ENCODE measurements at places on chromosomes 7 and 10.
A peak's percentile ranks its signal among the peaks of the same experiment; 100 is the strongest.

- DNase-seq = peak; percentile 82
Observed at GRCh38 chr10:124693801-124694416, 50.3 kb downstream of the FAM53B start.

DNA sequence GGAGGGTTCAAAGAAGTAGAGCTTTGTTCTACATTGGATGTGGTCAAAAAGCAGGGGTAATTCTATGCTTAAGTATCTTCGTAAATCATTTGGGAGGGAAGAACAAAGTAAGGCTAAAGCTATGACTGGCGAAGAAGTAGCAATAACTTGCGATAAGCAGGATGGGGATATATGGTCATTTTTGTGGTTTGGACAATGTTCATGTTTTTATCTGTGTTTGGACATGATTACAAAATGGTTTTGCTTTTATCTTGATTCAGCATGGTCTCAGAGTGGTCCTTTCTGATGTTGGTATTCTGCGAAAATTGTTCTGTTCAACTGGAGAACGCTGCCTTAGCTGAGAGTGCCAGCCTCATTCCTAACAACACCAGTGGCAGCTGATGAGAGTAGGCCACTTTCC, 208.8 kb downstream of the SEMA3A start:
- no peak for DNase-seq

GRCh38 chr7:40095695-40096327, 38.6 kb downstream of the MPLKIP start:
- no peak for DNase-seq

DNA sequence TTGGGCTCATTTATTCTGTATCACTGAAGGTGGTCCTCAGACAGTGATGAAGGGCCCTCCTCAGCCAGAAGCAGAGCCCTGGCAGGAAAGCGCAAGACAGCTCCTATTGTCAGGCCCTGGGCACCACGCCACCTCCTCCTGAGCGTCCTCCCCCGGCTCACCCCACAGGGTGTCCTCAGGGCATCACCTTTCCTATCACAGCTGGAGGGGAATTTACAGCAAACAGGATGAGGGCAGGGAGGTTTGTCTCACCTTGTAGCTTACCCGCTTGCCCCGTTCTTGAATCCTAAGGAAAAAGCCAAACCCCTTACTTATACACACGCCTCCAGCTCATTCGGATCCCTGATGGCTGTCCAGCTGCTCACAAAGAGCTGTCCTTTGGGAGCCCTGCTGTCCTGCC, 50.2 kb upstream of the LANCL2 start:
- no peak for DNase-seq

DNA sequence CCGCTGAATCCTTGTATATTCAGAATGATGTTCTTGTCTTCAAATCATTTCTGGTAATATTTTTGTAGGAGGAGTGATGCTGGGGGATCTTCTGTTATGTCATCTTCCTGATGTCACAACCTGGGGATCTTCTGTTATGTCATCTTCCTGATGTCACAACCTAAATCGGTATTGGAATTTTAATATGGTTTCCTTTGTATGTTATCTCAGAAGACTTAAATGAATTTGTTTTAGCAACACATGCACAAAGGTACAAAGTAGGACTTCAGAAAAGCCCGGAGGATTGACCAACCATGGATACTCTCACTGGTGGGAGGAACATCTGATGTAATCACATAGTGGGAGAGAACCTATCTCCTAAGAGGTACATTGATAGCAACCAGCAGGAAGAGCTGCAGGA, 9.1 kb upstream of the AOAH start:
- no peak for DNase-seq

DNA sequence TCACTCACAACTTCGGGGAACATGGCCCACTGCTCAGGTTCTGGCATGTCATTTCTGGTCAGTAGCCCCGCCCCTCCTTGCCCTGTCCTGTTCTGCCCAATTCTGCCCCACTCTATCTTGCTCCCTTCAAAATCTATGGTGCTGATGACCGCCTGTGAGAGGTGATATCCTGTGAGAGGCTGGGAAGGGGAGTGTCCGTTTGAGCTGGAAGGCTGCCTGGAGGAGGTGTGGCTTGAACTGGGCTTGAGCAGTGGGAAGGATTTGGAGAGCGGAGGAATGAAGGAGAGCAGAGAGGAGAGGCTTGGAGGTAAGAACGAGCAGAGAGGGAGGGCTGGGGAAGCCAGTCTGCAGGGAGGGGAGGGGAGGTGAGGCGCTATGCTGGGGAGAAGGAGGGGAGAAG, 145.3 kb downstream of the RPS24 start:
- no peak for DNase-seq

DNA sequence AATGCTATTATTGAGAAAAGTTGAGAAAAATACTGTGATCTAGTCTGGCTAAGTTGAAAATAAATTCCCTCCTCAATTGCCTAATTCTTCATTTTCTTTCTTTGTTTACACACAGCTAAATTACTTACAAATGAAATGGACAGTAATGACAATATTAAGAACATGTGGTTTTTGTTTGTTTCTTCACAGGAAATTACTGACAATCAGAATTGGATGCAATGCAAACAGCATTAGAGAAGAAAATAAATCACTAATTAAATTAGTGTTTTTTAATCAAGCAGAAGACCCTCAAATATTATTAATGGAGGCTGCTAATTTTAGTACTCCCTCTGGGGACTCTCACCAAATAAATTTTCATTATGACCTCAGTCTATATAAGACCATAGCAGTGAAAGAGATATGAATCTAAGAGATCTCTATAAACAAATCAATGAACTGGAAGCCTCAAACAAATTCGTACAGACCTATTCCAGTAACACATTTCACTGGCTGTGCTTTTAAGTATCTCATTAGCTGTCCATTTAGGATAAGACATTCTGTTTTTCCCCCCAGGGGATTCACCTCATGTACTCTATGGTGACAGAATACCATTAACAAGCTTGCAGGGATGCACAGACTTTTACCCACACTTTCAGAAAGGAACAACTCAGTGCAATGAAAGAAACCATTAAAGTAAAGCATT, 202.0 kb upstream of the DGKB start:
- DNase-seq = no peak

DNA sequence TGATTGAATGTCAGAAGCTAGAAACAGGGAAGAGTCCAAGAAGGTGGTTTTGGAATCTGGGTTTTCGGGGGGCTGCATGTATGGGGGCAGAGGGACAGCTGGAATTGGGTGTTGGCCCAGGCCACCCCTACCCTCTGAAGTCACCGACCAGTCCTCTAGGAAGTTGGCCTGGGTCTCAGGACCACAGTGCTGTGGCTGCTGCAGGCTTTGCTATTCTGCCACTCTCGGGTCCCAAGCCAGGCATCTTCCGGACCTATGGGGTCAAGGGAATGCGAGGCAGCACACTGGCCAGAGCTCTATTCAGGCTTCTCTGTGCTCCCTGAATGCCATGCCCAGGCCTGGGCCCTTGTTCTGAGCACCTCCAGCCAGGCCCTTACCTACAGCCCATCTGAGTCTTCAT, 13.2 kb downstream of the FGF8 start:
- no peak for DNase-seq

DNA sequence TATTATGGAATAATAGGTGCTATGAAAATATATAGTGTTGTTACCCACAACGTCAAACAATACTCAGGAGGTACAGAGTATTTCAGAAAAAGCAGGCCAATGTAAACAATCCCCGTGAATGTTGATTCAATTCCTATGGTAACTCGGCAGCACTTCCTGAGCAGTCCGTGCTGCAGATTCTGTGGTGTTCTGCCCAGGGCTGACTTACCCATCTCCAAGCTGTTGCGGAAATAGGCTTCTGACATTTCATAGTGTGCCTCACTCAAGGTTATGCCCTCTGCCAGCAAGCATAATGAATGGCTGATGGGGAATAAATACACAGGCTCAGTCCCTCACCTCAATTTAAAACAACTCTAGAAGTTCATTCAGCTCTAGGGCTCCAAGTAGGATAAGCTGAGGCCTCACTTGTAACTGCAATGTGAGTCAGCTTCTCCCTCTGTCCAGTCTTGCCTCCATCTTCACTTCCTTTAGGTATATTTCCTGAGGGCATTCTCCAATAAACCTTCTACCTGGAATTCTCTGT, 177.6 kb downstream of the GNAI1 start:
- DNase-seq = no peak

DNA sequence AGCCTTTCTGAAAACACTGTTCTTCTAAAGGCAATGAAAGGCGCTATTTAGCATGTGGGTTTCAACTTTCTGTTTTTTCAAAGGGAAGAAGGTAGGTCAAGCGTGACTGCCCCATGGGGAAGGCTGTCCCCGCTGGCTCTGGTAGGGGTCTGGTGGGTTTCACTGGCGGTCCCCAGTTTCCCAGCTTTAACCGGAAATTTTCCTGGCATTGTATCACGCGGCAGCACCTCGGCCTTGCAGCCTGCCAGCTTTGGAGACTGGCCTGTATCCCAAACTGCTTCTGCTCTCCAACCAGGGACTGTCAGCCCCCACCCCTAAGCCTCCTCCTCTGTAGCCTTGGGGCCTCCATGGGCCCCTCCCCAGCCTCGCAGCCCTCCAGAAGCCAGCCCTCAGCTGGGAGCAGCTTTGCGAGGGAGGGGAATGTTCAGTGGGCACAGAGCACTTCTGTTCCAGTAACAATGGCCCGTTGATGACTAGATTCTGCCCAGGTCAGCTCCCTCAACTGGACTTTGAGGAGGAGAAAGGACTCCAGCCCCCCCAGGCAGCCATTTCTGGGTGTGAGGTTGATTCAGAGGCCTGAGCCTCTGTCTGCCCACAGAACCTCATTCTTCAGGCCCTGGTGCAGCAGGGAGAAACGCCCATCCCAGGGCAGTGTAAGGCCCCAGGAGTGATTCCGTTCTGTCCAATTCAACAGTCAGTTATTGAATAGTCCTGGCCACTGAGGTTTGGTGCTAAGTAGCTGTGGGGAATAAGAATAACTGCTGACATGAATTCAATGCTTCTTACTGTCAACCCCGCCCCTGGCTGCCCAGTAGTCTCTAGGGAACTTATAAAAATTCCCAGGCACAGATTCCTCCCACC, 17.1 kb downstream of the CHST3 start:
- DNase-seq = no peak

GRCh38 chr10:25130906-25131305, 43.9 kb upstream of the GPR158 start:
- DNase-seq = no peak

- no peak for DNase-seq
Observed at GRCh38 chr10:91614225-91614624, 18.6 kb downstream of the PPP1R3C start.

- DNase-seq = no peak
Observed at GRCh38 chr10:108051218-108051617, 886.7 kb upstream of the SORCS1 start.

DNA sequence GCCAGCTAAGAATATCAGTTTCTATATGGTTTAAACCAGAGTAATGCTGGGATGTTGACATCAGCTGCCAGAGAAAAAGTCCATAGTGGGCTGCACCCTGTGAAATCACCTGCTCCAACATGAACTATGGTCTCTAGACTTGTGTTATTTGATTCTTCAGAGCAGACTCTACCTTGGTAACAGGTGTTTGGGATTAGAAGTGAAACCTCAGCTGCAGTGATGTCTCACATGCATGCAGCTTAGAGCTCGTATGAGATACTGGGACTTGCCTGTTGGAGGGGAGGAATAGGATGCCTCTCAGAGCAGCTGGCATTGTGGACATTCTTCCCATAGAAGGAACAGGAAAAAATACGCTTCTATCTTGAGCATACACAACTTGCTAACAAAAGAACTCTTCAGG, 287.1 kb upstream of the CSTF2T start:
- no peak for DNase-seq

DNA sequence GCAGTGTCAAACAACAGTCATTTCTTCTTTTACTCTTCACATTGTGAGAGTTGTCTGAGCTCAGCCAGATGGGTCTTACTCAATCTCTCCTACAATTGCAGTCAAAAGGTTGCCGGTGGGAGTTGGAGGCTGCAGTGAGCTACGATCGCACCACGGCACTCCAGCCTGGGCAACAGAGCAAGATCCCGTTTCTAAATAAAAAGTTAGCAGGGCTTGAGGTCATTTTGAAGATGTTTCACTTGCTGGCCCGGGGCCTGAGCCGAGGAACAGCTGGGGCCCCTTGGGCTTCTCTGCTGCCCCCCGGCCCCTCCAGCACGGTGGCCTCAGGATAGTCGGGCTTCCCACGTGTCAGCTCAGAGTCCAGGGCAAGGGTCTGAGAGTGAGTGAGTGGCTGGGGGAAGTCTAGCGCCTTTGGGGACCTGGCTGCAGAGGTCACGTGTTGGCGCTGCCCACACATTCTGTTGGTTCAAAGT, 40.4 kb downstream of the GTF2IRD1 start:
- DNase-seq = no peak

DNA sequence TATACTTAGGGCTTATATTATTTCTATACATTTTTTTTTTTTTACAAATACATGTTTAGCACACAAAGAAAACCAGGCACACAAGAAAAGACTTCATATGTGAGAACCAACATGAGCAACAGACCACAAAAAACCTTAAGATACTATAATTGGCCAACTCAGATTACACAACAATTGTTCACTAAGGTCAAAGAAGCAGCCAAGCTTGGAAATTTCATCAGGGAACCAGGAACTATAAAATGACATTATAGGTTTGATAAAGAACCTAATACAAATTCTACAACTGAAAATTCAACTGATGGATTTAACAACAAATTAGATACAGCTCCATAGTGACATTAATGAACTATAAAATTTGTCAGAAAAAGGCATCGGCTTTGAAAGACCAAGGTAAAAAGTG, 4.4 kb upstream of the LUC7L2 start:
- DNase-seq = no peak

DNA sequence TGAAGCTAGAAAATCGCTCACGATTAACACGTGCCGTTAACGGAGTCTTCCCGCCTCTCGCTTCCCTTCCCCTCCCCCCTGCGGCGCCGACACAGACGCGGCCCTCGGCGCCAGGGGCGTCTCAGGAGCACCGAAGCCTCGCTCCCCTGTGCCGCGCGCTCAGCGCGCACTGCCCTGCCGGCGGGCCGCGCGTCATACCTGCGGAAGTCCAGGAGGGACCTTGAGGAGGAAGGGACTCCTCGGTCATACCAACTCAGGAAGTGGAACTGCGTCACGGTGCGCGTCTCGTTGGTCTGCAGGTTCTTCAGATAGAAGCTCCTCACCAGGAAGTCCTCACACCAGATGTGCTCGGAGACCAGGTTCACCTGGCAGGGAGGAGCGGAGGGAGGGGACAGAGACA, 239.6 kb downstream of the DNAJB6 start:
- DNase-seq = no peak

GRCh38 chr7:36070230-36070629, 82.8 kb upstream of the EEPD1 start:
- DNase-seq = no peak

- DNase-seq = no peak
Observed at GRCh38 chr7:117283371-117283770, 39.5 kb downstream of the WNT2 start.

GRCh38 chr10:6833458-6834011, 253.5 kb upstream of the PRKCQ start:
- no peak for DNase-seq

- no peak for DNase-seq
Observed at GRCh38 chr7:25520017-25520416, 291.7 kb upstream of the NPVF start.

Measured in NCI-H187 (cell line).